ENCODE measurements at places on chromosomes 2 and 18.

DNA sequence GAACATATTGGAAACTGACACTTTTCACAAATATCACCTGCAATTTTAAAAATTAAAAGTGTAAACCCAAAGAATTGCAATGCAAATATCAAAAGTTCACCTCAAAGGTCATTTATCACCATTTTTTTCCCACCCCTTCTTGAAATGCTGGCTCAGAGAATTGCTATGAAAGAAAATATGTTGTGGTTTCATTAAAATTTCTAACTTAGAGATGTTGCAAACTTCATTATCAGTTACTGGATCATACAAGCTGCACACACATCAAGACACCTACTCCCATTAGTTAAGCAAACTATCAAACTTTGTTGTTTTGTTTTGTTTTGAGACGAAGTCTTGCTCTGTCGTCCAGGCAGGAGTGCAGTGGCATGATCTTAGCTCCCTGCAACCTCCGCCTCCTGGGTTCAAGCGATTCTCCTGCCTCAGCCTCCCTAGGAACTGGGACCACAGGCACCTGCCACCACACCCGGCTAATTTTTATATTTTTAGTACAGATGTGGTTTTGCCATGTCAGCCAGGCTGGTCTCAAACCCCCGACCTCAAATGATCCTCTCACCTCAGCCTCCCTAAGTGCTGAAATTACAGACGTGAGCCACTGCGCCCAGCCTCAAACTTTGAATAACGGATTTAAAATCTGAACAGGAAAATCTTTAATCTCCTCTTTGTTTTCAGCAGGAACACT lies 37.0 kb downstream of the STK39 start:
- no peak for DNase-seq

DNA sequence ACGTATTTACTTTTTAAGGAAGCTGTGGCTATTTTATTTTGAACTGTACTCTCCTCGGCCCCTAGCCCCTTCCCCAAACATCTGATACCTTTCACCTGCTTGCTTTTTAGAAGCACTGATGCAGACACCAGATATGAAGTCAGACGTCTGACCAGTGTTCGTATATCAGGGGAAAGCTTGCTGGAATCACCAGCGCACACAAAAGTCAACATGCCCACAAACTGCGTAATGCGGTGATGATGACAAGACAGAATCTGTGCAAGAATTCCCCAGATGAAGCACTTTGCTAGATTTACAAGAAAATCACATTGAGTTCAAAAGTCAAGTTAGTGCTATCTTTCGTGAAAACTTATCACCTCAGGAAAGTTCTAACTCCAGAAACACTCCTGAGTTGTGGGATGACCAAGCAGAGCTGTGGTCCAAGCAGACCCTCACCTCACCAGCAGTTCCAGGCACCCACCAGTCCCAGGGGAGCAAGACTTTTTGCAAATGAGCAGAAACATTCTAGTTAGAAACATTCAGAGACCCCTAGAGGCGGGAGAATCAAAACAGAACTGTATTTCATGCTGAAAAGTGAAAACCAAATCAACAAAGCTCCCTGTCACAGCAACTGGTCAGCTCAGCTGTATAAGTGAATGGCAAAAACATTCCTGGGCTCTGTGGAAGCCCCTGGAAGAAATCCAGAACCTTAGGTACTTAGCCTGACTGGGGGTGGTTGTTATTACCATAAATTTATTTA lies 55.7 kb downstream of the INO80C start:
- DNase-seq: no peak

GRCh38 chr18:63192885-63193349 lies 126.7 kb downstream of the BCL2 start:
- DNase-seq: no peak

DNA sequence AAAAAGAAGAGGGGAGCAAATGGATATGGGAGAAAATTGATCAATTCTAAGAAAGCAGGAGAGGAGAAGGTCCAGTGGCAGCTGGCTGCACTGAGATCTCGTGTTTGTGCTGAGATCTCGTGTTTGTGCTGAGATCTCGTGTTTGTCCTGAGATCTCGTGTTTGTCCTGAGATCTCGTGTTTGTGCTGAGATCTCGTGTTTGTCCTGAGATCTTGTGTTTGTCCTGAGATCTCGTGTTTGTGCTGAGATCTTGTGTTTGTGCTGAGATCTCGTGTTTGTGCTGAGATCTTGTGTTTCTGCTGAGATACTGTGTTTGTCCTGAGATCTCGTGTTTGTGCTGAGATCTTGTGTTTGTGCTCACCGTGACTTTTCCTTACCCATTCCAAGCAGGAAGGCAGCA lies 254.4 kb downstream of the BCL2 start:
- no peak for DNase-seq
